ENCODE measurements at places on chromosomes 2 and 18.

DNA sequence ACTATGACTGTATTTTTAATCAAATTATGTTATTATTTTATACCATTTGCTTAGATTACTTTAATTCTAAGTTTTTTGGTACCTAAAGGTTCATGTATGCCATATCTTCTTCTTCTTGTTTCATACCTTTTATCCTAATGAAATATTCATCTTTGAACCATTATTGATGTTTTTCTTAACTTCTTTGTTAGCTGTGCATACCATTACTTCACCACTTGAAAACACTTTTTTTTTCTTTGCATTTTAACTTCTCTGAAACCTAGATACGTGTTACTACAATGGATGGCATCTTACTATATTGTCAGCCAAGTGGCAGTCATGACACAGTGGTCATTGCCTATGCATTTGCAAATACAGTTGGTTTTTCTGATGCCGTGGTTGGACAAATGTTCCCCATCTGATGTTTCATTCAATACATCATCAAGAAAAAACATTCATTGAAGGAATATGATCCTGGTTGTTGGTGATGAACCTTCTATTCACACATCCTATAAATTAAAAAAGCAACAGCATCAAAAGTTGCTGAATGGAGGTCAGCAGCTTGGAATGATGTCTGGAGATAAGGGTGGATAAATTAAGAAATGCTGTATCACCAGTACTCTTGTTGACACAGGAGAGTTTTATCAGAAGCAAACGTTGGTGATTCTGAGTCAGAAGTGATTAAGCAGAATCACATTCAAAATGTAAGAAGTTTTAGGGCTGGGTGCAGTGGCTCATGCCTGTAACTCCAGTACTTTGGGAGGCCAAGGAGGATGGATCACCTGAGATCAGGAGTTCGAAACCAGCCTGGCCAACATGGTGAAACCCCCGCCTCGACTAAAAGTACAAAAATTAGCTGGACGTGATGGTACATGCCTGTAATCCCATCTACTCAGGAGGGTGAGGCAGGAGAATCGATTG is 7.4 kb downstream of the IL36A start:
- DNase-seq, result no peak

GRCh38 chr18:13540477-13541182 is 185.7 kb downstream of the FAM210A start:
- no peak for DNase-seq

DNA sequence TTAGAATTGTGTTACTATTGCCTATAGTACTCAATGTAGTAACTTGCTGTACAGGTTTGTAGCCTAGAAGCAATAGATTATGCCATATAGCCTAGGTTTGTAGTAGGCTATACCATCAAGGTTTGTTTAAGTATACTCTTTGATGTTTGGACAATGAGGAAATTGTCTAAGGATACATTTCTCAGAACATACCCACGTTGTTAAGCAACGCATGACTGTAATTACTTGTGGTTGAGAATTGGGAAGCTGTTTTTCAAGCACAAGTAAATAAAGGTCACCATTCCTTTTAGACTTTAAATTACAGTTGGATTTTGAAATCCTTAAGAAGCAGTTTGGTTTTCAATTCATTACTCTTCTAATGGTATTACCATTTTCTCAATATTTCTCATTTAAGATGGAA is 89.8 kb upstream of the KCNH7 start:
- DNase-seq, result no peak

DNA sequence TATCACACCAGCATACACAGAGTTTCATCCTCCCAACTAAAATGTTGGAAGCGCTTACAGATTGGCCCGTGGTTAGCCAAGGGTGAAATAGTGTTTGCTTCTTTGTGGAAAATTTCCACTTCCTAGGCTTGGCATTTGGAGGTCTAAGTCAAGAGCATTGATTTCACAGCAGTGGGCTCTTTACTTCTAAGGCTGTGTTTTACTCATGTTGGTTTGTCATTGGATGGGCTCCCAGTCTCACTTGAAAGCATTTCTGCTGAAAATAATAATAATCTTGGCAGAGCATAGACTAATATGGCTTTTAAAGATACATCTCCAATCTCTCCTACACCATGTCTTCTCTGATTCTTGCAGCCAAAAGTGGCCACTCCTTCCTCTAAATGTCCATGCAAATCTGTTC is 82.9 kb downstream of the DYNAP start:
- no peak for DNase-seq

DNA sequence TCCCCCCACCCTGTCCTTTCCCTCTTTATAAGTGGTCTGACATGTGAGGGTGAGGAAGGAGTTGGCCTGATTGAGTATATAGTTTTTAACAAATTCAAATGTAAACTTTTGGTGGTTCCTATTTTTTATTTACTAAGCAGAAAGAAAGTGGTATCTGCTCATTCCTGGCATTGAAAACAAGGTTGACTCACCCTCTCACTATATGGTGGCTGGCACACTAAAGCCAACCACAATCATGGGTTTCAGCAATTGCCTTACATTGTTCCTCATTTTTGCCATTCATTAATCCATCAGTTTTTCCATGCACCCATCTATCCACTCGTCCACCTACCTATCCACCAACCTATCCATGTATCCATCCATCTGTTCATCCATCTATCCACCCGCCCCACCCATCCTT is 75.4 kb upstream of the IGFBP5 start:
- DNase-seq, result no peak

- no peak for DNase-seq
Measured at GRCh38 chr2:19898592-19899329, 3.0 kb downstream of the TTC32 start.

DNA sequence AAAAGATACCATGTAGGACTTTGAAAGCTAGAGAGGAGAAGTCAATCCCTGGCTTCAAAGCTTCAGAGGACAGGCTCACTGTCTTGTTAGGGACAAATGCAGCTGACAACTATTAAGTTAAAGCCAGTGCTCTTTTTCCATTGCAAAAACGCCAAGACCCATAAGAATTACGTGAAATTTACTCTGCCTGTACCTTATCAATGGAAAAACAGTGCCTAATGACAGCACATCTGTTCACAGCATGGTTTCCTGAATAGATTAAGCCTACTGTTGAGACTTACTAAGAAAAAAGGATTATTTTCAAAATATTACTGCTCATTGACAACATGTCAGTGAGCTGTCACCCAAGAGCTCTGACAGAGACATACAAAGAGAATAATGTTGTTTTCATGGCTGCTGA is 52.9 kb downstream of the ANKRD12 start:
- no peak for DNase-seq

DNA sequence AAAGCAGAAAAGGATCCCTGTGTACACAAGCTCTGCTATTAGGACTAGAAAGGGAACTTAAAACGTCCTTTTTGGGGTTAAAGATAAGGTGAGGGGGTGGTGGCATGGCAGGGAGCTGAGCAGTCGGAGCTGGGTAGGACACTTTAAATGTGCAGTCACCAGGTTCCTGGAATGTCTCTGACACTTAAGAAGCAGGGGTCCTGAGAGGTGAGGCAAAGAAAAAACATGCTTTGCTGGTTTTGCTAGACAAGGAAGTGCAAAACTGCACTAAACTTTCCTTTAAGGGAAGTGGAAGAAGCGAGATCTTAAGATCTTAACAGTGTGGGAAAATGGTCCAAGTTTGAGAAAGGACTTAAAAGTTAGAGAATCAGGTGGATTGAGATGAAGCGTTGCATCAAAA is 99.5 kb upstream of the MAP3K20 start:
- no peak for DNase-seq

DNA sequence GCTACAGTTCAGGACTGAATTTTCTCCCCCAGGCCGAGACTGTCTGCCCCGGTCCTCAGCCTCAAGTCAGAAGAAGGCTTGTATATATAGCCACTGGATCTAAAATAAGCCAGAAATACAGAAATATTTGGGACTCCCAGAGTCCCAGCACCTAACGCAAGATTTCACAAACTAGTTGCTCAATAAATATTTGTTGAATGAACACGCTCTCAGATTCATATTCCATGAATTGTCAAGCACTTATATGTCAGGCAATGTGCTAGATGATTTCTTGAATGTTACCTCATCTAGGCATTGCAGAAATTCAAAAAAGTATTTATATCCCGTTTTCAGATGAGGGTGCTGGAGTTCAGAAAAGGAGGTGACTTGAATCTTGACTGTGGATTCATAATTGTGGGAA is 163.7 kb upstream of the KLHL29 start:
- no peak for DNase-seq

DNA sequence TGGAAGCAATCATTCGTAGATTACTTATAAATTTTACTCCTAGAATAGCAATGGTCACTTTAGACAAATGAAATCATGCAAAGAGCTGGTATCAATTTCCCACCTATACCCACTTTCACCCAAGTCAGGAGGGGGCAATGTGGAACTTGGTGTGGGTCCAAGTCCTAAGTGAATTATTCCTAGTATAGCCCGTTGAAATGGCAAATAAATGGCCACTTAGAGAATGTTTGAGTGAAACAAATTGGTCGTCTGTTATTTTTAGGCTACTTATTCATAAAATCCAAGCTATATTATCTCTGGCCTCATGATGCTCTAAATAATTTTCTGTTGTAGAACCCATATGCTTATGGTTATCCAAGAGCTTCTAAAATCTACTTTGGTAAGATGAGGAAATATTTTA is 98.1 kb downstream of the MYO3B start:
- DNase-seq, result no peak

GRCh38 chr2:43070676-43071502 is 155.5 kb downstream of the ZFP36L2 start:
- DNase-seq, result peak; percentile 41

GRCh38 chr2:149006883-149007543 is 31.5 kb upstream of the LYPD6B start:
- DNase-seq, result no peak

DNA sequence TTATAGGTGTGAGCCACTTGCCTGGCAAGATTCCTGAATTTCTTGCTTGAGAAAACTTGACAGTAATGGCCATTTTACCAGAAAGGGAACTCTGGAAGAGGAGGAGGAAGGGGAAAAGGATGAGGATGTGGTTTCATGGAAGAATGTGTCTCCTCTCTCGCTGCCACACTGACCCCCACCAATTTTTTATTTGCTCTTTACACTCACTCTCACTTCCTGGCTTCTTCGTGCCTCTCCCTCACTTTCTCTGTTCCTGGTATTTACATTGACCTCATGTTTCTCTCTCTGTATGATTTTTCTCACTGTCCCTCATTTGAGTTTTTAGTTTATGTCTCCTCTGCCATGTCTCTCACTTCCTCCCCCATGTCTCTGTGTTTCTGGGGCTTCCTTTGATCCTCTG is 134.5 kb upstream of the CAB39 start:
- no peak for DNase-seq

DNA sequence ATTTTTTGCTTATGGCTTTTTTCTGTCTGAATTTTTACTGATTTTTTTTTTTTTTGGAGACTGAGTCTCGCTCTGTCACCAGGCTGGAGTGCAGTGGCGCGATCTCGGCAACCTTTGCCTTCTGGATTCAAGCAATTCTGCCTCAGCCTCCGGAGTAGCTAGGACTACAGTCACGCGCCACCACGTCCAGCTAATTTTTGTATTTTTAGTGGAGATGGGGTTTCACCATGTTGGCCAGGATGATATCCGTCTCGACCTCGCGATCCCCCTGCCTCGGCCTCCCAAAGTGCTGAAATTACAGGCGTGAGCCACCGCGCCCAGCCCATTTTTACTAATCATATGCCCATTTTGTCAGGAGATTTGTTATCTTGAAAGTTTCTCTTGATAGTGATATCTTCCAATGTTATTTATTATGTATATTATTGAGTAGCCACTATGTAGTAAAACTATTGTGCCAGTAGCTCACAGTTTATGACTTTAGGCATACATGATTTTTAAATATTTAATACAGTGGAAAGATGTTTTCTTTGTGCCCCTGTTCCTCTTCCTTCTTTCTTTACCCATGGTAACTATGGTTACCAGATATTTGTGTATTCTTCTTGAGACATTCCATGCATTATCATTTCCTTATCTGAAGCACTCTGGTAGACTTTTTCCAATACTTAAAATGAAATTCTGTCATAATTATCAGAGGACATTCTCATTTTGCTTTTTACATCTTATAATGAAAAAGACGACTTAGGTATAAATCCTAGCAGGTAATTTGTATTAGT is 2.1 kb downstream of the HAT1 start:
- DNase-seq, result no peak

- no peak for DNase-seq
Measured at GRCh38 chr2:240622531-240623235, 2.6 kb upstream of the GPR35 start.

GRCh38 chr18:23227726-23228070 is 92.4 kb downstream of the CABLES1 start:
- peak; percentile 41 for DNase-seq

DNA sequence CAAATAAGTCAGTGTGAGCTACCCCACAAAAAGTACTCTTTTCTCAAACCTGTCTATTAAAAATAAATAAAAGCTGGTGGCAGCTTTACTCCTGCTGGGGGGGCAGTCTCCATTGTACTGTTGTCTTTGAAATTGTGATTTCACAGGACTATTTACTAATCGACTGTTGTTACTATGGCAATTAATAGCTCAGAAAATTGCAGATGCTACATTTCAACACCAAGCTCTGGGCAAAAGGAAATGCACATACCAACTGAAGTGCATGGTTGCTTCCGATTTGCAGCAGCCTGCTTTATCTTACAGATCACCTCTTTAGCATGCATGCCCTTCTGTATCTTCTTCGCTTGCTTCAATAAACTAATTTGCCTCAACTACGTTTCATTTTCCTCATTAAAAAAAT is 117.6 kb upstream of the DAPL1 start:
- no peak for DNase-seq

DNA sequence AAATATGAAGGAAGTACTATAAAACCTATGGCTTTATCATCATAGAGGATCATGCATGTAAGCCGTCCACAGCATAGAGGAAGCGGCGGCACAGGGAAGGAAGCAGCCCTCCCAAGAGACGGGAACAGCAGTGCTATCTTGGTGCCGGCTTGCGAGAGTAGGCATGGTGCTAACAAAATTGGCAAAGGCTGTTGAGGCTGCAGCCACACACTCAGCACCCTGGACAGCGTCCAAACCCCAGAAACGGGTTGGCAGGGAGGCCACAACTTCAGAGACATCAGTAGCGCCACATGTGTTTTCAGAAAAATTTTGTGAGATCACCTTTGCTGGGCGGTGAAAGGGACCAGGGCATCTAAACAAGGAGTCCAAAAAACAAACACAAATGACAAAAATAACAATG is 37.7 kb downstream of the NETO1 start:
- peak; percentile 12 for DNase-seq

DNA sequence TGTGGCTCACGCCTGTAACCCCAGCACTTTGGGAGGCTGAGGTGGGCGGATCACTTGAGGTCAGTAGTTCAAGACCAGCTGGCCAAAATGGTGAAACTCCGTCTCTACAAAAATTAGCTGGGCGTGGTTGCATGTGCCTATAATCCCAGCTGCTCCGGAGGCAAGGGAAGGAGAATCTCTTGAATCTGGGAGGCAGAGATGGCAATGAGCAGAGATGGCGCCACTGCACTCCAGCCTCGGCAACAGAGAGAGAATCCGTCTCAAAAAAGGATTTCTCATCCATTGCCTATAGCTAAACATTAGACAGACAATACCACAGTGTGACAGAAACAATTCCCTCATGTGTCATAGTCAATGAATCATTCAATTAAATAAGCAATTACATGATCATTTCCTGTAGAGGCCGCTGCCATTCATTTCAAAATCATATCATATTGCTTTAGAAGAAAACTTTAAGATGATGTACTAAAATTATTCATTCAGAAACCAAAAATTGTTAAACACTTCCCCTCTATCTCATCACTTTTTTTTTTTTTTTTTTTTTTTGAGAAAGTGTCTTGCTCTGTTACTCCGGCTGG is 69.5 kb upstream of the TGIF1 start:
- DNase-seq, result no peak

Measured in retina (tissue), 1 donor.